ENCODE measurements at places on chromosomes 7 and 10.

DNA sequence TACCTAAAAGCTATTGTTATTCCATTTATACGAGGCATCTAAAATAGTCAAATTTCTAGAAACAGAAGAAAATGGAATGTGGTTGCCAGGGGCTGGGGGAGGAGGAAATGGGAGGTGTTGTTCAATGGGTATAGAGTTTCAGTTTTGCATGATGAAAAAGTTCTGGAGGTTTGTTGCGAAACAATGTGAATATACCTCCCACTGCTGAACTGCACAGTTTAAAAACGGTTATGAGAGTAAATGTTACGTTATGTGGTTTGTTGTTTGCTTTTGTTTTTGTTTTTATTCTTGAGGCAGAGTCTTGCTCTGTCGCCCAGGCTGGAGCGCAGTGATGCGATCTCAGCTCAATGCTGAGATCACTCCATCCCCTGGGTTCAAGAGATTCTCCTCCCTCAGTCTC is 64.9 kb upstream of the NRBF2 start:
- DNase-seq = peak; percentile 18

GRCh38 chr7:3497796-3498195 is 196.7 kb downstream of the SDK1 start:
- DNase-seq = no peak

DNA sequence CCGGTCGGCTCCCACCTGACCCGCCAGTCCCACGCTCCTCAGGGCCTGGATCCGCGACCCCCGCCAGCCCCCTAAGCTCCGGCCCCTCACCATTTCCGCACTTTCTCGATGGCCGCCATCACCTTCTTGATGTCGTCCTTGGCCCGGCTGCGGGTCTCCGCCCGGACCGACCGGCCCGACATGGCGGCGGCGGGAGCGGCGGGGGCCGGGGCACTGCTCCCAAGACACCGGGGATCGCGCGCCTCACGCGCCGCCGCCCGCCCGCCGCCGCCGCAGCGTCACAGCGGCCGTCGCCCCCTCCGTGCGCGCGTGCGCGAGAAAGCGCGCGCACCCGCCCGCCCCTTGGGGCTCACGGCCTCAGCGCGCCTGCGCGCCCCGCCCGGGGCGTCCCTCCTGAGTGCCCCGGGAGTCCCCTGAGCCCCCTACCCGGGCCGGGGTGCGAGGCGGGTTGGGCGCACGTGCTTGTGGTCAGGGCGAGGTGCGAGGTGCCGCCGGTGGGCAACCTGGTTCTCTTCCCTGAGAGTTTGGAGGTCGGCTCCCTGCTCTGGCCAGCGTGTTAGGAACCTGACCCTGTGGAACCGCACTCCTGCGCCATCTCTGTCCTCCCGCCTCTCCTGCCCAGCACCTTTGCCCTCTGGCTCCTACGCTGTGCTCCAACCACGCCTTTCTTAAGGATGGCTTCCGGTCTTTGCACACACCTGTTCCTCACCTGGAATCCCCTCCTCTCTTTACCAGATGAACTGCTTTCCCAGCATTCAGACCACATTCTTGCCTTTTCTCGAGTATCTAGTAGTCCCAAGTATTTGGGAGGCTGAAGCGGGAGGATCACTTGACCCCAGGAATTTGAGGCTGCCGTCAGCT is at the start of gene BCL7B:
Gene BCL7B, minus strand, starts transcription at position 294 of the 861 bp plus-strand sequence. Its CDS starts 112 bp downstream, at position 182.
- no peak for DNase-seq

GRCh38 chr10:1603181-1603580 is 134.1 kb downstream of the ADARB2 start:
- DNase-seq = no peak

GRCh38 chr10:77590344-77591237 is 47.0 kb downstream of the KCNMA1 start:
- no peak for DNase-seq

GRCh38 chr10:32326119-32326518 is 20.8 kb downstream of the EPC1 start:
- DNase-seq = no peak

- no peak for DNase-seq
Measured at GRCh38 chr7:80722616-80723195, 84.3 kb downstream of the CD36 start.

DNA sequence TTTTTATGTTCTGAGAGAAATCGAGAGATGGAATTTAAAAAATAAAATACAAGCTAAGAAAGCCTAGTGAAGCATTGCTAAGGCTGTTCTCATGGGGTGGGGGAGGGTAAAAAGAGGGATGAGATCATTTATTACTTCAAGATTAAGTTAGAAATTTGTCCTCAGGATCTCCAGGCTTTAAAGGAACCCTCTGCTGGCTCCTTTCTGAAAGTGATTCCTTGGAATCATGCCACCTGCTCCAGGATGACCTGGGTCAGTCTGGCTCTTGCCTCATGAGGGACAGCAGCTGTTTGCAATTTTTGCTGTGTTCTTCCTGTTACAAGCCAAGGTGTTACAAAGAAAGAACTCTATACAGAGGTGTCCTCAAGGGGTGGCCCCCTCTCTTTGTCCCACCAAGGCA is 69.8 kb downstream of the CDK1 start:
- no peak for DNase-seq

- DNase-seq = no peak
Measured at GRCh38 chr10:55224007-55224781, 423.2 kb upstream of the PCDH15 start.

- DNase-seq = no peak
Measured at GRCh38 chr7:159218170-159218569, 73.5 kb upstream of the VIPR2 start.

- DNase-seq = no peak
Measured at GRCh38 chr7:64551375-64552142, 11.3 kb downstream of the ZNF680 start.

- no peak for DNase-seq
Measured at GRCh38 chr7:135670179-135670578, 7.9 kb downstream of the STMP1 start.

DNA sequence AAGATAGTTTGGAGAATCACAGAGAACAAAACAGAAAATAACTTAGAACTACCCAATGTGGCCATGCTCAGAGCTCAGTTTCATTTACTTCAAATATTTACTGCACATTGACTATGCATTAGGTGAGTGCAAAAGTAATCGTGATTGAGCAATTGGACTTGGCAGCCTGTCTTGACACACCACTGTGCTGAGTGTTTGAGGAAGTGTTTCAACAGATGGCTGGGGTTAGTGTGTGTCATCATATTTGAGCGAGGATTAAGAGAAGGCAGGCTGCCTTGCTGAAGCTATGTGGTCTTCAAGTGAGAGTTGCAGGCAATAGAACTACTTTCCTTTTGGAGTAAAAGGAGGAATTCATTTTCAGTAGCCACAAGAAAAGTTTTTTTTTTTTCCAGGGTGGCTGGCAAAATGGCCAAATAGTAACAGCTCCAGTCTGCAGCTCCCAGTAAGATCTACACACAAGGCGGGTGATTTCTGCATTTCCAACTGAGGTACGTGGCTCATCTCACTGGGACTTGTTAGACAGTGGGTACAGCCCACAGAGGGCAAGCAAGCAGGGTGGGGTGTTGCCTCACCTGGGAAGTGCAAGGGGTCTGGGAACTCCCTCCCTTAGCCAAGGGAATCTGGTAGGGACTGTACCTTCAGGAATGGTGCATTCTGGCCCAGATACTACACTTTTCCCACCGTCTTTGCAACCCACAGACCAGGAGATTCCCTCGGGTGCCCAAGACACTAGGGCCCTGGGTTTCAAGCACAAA is 37.6 kb downstream of the AKR1C4 start:
- peak; percentile 76 for DNase-seq

DNA sequence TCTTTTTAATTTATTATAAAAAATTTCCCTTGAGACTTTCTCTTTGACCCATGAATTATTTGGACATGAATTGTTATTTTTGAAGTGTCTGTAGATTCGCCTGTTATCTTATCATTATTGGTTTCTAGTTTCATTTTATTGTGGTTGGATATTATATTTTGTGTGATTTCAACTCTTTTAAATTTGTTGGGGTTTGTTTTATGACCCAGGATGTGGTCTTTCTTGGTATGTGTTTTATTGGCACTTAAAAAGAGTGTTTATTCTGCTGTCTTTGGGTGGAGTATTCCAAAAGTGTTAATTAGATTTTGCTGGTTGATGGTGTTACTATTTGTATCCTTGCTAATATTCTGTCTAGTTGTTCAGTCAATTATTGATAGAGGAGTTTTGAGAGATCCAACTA is 50.5 kb upstream of the GPR141 start:
- no peak for DNase-seq

- DNase-seq = no peak
Measured at GRCh38 chr7:98236355-98237185, 15.5 kb downstream of the TECPR1 start.

GRCh38 chr7:91565499-91566401 is 301.5 kb downstream of the FZD1 start:
- no peak for DNase-seq

DNA sequence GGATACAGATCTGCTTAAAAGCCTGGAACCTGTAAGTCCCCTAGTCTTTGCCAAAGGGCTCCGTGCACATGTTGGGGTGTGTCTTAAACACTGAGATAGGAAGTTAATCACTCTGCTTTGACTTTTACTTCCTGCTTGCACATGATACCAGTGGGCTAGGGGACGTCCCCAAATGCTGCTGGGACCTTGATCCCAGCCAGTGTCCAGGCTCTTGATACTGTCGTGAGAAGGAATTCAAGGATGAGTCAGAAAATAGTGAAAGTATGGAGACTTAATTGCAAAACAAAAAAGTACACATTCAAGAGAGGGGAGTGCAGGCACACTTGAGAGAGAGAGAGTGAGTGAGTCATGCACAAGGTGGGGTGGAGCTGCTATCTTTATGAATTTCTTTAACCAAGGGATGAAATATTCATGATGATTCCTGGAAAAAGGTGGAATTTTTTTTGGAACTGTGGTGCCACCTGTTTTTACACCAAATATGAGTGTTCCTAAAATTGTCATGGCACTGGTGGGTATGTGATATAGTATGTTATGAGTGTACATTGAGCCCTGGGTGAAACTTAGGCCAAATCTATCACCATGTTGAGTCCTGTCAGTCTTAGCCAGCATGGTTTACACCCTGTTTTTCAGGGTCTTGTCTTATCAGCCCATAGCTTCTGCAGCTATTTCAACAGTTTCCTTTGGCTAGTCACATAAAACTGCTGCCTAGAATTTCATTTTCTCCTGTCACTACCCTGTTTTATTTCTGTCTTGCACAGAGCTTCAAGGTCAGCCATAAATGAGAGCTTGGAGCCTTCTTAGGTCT is 88.3 kb upstream of the CYP26C1 start:
- DNase-seq = no peak

- DNase-seq = no peak
Measured at GRCh38 chr10:121683816-121684215, 85.6 kb upstream of the FGFR2 start.

DNA sequence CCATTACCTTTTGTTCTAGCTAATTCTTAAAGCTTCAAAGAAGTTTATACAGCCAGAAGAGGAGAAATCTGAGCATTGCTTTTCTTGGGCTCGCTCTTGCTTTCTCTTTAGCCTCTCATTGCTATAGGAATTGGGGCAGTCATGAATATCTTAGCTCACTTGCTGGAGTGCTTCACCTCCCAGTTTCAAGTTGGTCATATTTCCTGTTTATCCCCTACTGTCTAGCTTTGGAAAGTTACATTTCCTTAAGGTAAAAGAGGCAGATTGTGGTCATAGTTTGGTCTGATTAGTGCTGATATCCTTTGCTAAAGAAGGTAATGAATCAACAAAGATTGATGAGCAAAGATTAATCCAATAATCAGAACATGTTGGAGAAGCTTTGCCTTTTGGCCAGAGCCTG is 77.7 kb upstream of the GLI3 start:
- no peak for DNase-seq

GRCh38 chr10:91046869-91047268 is 126.0 kb upstream of the ANKRD1 start:
- DNase-seq = no peak

DNA sequence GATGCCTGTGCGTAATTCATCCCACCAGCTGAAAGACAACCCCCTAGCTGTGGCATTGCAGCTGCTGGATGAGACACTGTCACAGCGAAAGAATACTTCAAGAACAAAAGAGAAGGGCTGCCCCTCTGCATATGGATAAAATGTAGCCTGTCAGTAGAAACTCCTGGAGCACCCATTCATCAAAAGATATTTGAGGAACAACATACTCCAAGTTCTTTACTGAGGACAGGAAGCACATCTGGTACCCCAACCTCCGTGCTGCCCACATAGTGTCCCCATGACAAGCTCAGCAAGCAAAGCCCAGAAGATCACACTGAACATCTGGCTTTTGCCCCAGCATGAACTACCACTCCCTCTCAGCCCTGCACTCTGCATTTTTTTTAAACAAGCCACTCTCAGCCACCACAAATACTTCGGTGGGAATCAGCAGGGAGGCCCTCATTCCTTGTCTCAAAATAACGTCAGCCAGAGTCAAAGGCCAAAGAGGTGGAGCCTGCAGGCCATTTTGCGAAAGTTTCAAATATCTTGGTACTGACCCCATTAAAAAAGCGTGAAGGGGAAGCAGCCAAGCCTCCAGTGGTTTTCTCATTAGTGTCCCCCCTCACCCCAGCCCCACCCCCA is 1.7 kb downstream of the CREB3L2 start:
- no peak for DNase-seq

DNA sequence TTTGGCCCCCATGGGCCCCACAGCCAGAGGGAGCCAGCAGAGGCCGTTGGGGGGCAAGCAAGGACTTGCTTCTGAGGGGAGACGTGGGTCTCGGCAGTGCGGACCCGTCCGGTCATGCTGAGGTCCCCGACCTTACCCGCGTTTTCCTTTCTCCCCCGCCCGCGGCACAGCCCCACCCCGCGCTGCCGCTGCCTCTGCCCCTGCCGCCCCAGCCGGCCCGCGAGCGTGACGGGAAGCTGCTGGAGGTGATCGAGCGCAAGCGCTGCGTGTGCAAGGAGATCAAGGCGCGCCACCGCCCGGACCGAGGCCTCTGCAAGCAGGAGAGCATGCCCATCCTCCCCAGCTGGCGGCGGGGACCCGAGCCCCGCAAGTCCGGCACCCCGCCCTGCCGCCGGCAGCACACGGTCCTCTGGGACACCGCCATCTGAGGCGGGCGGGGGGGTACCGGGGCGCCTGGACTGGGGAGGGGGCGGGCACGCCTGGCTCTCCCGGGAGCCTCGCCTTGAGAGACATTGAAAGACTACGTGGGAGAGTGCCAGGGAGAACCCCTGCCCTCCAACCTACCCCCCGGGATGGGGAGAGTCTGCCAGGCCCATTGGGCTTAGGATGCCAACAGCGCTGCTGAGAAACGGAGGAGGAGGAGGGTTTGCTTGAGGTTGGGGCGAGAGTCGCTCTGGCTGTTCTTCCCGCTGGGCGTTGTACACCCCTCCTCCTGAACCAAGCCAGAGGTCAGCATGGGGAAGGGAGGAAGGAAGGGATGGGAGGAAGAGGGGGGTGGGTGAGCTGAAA is 9.9 kb downstream of the NYAP1 start:
- DNase-seq = no peak
